ENCODE measurements at places on chromosomes 13 and 19.

GRCh38 chr13:99984461-99985240 lies 3.1 kb downstream of the ZIC2 start:
- peak; percentile 48 for DNase-seq

GRCh38 chr19:46748325-46749109 lies 2.3 kb upstream of the STRN4 start:
- peak; percentile 88 for DNase-seq

DNA sequence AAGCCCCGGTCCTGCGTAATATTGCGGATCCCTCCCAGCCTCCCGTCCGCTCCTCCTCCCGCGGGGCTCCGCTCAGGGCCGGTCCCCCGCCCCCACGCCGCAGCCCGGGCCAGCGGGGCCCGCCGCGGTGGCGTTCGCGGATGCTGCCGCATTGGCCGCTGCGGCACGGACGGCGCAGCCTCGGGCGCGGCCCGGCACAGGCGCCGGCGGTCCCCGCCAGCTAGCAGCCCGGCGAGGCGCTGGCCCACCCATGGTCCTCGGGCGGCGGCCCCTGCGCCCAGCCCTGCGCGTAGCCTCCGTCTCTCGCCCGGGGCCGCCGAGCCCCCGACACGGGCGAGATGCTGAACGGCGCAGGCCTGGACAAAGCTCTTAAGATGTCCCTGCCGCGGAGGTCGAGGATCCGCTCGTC lies at the start of gene ATP8A2:
Gene ATP8A2, plus strand, starts transcription at position 100 of the 409 bp plus-strand sequence. Its CDS starts 239 bp downstream, at position 339.
- DNase-seq = peak; percentile 45

DNA sequence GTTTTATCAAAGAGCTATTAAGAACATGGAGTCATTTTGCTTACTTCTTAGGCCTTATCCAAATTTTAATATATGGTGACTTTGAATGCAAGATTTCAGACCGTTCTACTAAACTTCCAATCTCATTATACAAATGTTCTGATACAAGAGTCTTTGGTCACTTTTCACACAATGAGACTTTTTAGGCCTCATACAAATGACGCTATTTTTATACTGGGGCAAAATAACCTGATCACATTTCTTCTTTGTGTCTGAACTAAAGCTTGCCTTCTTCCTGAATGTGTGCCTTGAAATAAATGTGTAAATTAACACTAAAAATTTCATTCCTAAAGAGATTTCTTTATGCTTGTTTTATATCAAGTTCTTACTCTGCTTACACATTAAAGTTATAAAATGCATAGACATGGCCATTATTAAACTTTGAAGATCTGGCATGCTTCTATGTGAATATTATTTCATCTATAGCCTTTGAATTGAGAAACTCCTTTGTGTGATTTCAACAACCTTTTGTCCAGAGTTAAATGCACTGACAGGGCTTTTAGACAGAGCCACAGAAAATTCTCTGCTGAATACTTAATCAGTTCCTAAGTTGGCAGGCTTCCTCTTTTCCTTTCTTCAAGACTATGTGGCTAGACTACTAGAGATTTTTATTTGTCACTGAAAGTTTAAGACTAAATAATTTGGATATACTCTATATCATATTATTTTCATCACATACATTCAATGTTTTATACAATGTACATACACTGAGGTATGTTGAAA lies 86.1 kb downstream of the EDNRB start:
- no peak for DNase-seq

- peak; percentile 98 for DNase-seq
Measured at GRCh38 chr19:23762884-23763711, 4.4 kb upstream of the ZNF681 start.

DNA sequence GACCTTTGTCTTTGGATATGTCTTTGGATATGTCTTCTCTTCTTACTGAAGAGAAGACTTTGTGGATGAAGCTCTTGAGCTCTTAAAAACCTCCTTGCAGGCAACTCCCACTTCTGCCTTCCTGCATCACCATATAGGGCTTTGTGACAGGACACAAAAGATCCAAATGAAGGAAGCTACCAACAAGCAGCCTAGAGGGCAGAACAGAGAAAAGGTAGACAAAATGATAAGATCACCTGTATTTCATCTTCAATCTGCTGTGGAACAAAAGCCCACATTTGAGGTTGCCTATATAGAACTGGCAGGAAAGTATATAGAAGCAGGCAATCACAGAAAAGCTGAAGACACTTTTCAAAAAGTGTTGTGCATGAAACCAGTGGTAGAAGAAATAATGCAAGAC lies 42.5 kb downstream of the N4BP2L1 start:
- DNase-seq = no peak

DNA sequence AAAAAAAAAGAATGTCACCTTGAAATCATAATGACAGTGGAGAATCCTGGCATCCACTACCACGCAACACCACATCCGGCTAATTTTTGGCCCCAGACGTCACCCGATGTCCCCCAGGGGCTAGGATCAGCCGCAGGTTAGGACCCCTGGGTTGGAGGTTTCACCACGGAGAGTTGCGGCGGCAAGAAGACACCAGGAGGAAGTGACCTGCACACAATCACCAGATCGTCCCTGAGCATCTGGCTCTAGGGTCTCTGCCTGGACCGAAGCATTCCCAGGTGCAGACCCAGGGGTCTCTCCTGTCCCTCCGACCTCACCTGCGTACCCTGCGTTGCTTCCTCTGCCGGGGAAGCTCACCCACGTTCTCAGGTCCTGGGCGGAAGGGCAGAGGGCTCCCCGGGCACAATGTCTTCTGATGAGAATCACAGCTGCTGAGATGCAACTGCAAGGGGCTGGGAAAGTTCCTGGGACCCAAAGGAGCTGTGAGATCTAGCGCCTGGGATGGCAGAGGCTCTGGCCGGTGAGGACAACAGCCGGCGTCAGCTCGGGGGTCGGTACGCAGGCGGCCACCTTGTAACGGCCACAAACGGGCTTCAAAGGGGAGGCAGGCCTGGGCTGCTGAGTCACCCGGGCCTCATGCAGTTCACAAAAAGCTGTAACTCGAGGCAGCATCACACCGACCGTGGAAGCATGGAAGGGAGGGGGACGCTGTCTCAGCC lies 111.2 kb downstream of the GADD45B start:
- DNase-seq = peak; percentile 27

GRCh38 chr13:48580185-48580803 lies 47.4 kb upstream of the RCBTB2 start:
- peak; percentile 71 for DNase-seq

- DNase-seq = no peak
Measured at GRCh38 chr13:45040622-45041021, 51.3 kb downstream of the GPALPP1 start.

DNA sequence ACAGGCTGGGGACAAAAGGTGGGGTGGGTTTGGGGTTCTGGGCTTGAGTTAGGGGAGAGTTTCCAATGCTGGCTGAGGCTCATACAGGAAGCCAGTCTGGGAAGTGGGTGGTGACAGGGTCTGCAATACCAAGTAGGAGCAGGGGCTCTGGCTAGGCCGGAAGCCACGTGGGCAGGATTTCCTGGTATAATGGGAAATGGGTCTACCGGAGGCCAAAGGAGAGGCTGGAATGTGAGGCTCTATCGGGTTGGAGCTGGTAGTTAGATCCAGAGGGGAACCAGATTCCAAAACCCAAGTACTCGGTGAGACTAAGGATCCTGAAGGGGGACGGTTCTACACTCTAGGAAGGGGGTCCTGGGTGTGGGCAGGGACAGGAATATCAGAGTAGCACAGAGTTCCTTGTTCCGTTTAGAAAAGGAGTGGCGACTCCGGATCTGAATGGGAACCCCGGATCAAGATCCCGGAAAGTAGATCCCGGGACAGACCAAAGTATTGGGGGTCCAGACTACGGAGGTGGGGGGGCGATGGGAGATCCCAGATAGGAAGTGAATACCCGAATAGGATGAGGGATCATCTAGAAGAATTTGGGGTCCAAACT lies 802 bp downstream of the CDC37 start:
- DNase-seq = no peak

DNA sequence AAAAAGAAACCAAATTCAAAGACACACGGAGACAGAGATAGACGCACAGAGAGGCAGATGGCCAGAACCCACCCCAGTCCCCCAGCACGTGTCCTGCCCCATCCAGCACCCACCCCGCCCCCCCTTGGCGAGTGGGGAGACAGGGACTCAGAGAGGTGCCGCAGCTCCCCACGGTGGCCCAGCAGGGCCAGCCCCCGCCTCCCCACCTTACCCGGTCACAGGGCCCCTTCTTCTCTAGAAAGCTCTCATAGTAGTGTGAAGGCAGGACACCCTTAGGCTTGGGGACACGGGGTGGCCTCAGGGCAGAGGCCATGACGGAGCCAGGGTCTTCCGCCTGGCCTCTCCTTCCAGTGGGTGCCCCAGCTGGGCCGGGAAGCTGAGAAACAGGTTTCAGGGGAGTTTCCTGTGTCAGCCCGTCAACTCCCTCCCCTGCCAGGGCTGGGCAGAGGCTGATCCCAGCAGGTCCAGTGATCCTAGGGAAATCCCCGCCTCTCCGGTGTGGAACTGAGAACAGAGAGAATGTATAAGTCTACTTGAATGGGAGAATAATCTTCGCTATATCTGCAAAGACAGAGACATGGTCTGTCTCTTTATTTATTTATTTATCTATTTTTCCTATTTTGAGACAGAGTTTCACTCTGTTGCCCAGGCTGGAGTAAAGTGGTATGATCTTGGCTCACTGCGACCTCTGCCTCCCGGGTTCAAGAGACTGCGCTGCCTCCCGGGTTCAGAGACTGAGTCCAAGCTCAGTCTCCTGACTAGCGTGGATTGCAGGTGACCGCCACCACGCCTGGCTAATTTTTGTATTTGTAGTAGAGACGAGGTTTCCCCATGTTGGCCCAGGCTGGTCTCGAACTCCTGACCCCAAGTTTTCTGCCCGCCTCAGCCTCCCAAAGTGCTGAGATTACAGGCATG lies at the start of gene STAP2:
Gene STAP2, minus strand, starts transcription at position 387 of the 915 bp plus-strand sequence. Its CDS starts 74 bp downstream, at position 313.
- DNase-seq = peak; percentile 52

DNA sequence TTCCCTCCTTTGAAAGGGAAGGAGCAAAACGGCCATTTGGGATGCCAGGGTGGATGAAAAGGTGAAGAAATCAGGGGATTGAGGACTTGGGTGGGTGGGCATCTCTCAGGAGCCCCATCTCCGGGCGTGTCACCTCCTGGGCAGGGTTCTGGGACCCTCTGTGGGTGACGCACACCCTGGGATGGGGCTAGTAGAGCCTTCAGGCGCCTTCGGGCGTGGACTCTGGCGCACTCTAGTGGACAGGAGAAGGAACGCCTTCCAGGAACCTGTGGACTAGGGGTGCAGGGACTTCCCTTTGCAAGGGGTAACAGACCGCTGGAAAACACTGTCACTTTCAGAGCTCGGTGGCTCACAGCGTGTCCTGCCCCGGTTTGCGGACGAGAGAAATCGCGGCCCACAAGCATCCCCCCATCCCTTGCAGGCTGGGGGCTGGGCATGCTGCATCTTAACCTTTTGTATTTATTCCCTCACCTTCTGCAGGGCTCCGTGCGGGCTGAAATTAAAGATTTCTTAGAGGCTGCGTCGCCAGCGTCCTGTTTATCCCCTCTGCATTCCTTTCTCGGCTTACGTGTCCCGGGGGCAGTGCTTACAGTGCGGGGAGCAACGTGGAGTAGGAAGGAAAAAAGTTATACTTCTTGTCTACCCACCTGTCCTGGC lies 15.2 kb upstream of the S1PR4 start:
- DNase-seq = peak; percentile 83

GRCh38 chr13:97327086-97327485 lies 105.0 kb downstream of the MBNL2 start:
- DNase-seq = no peak

- DNase-seq = peak; percentile 38
Measured at GRCh38 chr19:11539495-11540365, 1.1 kb downstream of the CNN1 start.

GRCh38 chr13:96751089-96751488 lies 243.2 kb downstream of the OXGR1 start:
- DNase-seq = no peak

DNA sequence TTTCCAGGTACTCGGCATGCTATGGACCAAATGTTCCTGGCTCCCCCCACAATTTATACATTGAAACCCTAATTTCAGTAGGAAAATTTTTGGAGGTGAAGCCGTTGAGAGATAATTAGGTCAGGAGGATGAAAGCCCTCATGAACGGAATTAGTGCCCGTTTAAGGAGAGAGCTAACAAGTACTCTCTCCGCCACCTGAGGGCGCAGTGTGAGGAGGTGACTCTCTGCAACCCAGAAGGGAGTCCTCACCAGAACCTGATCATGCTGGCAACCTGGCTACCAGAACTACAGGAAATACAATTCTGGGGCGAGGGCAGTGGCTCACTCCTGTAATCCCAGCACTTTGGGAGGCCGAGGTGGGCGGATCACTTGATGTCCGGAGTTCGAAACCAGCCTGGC lies 397.8 kb downstream of the SLITRK5 start:
- peak; percentile 79 for DNase-seq

GRCh38 chr13:38399535-38399934 lies 49.9 kb downstream of the UFM1 start:
- no peak for DNase-seq

- DNase-seq = no peak
Measured at GRCh38 chr19:38152461-38153379, 71.3 kb downstream of the DPF1 start.

DNA sequence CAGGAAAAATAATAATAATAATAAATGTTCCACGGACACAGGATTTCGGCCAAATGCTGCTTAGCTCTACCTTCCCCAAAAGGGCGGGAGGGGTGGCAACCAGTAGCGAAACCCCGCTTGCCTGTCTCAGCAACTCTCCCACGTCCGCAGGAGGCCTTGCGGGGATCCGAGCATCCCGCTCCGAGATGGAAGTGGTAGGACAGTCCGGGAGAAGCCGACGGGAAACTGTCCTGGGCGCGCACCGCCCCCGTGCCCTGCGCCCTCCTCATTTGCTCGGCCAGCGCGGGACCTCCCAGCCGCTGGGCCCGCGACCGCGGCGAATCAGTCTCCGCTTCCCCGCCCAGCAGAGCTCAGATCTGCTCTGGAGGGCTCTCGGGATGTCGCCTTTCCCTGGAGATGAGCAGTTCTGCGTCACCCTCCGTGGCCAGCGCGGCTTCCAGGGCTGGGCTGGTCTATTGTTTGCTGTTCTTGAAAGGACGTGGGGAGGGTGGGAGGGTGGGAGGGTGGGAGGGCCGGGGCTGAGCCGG lies 48.9 kb upstream of the PABPC3 start:
- peak; percentile 73 for DNase-seq

- DNase-seq = no peak
Measured at GRCh38 chr19:35562336-35562735, 1.1 kb downstream of the ATP4A start.

- DNase-seq = no peak
Measured at GRCh38 chr19:3580156-3580934, 4.9 kb upstream of the GIPC3 start.

- no peak for DNase-seq
Measured at GRCh38 chr13:19155321-19155861, 26.2 kb downstream of the TUBA3C start.

All from WTC11 (cell line).